GM13977 (cell line): ENCODE measurements at places on chromosomes 5 and 9.

DNA sequence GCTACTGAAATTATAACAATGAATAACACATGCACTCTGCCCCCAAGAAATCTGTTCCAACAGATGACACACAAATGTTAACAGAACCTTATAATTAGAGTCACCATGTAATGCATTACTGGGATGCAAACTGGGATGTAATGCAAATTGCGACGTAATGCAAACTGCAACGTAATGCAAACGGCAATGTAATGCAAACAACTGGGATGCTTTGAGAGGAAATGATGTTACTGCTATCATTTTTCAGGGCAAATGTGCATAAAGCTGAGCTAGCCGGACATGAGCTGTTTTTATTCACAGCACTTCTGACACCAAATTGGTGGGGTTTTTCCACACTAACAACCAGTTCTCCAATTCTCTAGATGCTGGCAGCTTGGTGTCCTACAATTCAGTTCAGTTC is 117.2 kb downstream of the ADAMTS16 start:
- DNase-seq = no peak

GRCh38 chr9:3508521-3509291 is 17.1 kb downstream of the RFX3 start:
- DNase-seq = no peak

GRCh38 chr9:28688172-28688571 is 1114.9 kb upstream of the C9orf72 start:
- DNase-seq = no peak

DNA sequence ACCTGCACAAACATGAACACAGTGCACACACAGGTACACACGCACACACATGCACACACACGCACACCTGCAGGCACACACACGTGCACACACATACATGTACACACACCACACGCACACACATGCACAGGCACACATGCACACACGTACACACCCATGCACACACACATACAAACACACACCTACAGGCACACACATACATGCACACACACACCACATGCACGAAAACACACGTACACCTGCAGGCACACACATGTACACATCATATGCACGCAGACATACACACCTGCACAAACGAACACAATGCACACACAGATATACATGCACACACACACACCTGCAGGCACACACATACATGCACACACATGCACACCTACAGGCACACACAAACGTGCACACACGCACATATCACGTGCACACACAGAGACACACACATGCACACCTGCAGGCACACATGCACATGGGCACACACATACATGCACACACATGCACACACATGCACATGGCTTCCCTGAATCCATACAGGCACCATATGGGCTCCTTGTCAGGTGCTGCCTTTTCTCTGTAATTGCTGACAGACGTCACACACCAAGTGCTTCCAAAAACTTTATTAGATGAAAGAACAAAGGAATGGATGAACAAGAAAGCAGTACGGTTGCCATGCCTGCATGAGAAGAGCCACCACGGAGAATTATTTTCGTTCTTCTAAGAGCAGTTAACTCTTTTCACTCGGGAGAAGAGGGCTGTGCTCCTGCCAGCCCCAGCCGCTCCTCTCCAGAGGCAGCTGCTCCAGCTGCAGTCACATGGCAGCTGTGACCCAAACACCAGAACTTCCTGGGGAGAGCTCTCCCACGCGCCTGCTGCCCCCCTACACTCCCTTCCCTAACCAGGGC is 57.2 kb downstream of the EXD3 start:
- DNase-seq = no peak

GRCh38 chr5:116629168-116629567 is 54.5 kb upstream of the SEMA6A start:
- no peak for DNase-seq

DNA sequence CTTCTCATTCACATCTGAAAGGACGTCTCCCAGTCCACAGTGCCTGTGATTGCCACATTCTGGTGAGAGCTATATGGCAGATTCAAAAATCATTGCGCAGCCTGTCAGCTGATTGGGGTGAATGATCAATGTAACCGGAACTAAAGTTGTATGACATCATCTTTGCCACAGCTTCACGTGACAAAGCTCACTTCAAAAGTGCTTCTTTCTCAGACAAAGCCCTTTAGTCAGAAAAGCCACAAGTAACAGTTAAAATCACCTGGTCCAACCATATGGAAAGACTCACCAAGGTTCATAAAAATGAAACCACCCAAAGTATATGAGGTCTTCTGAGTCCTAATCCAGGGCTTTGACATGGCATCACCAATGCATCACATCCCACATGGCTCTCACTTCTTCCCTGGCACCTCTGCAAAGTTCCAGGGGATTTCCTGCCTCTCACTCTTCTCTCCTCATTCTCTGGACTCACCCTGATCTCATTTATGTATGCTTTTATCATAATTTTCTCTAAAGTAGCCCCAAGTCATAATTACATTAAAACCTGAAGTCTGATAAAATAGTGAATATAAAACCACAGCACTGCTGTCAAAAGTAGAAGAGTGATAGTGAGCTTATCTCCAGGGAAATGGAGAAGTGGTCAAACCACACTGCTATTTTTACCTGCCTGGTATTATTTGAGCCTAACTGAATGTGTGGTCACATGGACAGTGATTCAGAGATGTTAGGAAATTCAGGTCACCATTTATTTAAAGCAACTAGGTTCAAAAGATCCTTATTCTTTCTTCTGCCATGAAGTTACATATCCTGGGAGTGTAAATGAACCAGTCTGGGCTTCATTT is 193.1 kb upstream of the PTGER4 start:
- peak; percentile 7 for DNase-seq

DNA sequence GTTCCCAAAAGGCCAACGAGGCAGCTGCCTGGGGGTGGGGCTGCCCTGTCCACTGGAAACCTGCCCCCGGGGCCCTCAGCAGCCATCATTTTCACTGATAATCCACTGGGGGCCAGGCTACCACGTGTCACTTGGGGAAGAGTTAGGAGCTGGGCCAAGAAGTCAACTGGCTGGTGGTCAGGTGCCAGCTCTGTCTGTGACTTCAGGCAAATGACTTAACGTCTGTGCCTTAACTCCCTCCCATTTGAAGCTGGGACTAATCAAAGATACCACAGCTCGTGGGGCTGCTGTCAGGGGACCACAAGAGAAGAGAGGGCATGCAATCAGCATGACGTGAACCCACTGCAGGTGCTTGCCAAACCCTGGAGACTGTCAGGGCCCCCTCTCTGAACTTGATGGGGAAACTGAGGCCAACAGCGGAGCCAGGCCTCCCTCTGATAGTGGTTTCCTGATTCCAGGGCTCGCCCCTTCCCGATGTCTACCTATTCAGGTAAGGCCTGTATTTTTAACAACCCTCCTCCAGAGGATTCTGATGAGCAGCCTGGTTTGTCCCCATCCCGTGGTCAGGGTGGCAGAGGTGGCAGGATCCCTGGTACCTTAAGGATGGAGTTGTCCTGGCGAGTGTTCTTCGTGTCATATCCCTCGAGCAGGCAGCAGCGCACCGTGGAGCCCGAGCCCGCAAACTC is 12.3 kb upstream of the DPM2 start:
- no peak for DNase-seq
